ENCODE measurements at places on chromosomes 5 and 9.

- no peak for DNase-seq
Measured at GRCh38 chr5:149221731-149222342, 49.8 kb upstream of the AFAP1L1 start.

- no peak for DNase-seq
Measured at GRCh38 chr5:144048259-144048856, 122.1 kb downstream of the YIPF5 start.

- no peak for DNase-seq
Measured at GRCh38 chr5:149162401-149163084, 21.2 kb downstream of the ABLIM3 start.

- DNase-seq = no peak
Measured at GRCh38 chr5:130032807-130033206, 128.5 kb downstream of the CHSY3 start.

DNA sequence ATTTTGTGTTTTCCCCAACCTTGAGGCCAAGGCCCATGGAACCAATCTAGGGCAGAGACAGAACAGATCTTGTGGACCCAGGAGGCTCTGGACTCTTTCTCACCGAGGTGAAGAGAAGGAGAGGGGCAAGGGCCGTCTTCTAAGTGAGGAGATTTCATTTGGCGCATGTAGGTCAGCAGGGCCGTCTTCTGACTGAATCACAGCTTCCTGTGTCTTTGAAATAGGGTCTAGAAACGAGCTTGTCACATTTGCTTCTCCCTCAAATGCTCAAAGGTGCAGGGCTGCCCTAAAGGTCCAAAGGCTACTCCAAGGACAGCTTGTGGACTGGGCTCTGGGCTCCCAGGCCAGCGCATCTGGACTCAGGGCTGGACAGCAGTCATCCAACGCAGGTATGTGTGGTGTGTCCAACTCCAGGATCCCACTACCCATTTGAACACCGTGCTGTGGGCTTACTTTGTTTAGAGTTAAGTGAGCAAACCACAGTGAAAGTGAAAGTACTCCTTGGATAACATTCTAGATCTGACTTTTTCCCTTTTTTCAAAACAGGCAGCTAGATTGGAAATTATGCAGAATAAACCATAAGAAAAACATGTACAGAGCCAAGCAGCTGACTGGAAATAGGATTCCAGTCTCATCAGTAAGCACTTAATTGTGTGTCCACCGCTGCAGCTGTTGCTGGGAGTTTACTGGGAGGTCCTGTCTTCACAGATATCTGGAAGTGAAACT is 357.0 kb downstream of the GADD45G start:
- DNase-seq = no peak

GRCh38 chr5:41794471-41794870 is 75.8 kb downstream of the OXCT1 start:
- DNase-seq = no peak

DNA sequence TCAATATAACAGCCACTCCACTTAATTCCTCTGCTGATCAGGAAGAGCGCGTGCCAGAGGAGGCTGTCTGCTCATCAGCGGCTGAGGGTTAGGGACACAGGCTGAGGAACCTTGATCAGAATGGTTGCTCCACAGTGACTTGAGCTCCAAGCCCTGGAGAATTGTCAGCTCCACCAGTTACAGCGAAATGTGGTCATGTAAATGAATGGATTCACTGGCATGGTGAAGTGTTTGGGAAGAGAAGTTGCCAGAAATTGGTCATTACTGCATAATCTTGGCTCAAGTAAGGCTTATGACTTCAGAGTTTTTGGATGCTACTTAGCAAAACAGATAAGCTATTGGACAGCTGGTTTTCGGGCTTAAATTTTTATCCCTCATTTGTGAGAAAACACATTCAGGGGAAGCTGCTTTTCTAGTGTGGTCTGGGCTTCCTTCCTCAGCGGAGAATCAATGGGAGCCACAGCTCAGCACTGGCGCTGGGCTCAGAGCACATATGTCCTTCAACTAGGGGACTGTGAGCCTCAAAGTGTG is 65.0 kb downstream of the PRRT1B start:
- no peak for DNase-seq

- no peak for DNase-seq
Measured at GRCh38 chr5:32018476-32019436, 155.4 kb downstream of the GOLPH3 start.

- DNase-seq = no peak
Measured at GRCh38 chr5:143674469-143674786, 137.5 kb upstream of the HMHB1 start.

DNA sequence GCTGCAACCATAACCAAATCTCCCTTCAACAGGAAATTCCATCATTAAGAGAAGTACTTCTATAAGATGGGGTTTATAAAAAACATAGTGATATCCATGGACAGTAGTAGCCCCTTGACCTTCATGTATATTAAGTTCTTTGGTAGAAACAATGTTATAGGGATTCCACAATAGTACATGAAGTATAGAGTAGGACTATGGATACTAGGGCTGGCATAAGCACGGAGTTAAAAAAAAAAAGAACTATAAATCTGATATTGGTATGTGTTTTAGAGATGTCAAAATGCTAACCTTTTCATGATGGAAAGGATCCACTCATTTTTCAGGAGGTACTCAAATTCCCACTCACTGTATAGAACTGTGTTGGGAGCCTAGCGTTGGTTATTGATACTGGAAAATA is 337.6 kb downstream of the FGF10 start:
- DNase-seq = no peak

DNA sequence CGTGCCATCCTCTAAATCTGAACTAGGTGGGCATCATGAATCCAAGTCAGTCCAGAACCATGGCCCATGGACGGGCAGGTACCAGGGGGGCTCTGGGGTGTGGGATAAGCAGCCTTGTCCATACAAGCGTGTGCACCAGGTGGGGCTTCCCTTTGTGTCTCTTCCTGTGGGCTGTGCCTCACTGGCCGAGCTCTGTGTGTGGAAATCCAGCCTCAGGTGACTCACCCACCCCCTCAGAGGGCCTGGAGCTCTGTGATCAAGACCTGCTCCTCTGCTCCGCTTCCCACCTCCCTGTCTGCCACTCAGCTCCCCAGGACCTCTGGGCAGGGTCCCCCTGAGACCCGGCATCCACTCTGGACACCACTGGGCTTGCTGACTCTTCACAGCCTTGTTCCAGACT is 33.0 kb downstream of the GADD45G start:
- DNase-seq = no peak

GRCh38 chr9:137432687-137433348 is 8.3 kb downstream of the ENTPD8 start:
- DNase-seq = no peak

DNA sequence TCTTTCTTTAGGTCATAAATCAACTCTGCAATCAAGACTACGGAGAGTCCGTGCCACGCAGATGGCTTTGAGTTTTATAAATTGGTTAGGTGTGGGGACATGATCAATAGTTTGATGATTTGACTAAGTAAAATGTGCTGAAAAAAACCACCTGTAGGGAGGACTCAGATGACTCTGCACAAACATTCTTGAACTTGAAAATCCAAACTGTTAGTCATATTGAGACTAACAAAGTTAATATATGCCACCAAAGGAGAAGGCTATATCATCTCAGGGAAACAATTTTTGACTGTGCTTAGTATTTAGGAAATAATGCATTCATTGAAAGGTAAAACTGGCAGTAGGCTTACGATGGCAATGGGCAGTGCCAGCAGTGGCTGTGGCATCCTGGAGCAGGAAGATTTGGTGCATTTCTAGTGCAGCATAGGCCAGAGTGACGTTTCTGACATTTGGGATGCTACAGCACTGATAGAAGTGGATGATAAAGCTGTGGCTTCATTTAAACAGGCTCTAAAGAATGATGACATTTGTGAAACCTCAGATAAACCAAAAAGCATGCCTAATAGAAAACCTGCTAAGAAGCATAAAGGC is 291.1 kb downstream of the MLLT3 start:
- DNase-seq = no peak

- DNase-seq = no peak
Measured at GRCh38 chr5:115336201-115336720, 39.8 kb upstream of the CCDC112 start.

GRCh38 chr5:139371482-139372435 is 11.3 kb downstream of the SLC23A1 start:
- DNase-seq = no peak

DNA sequence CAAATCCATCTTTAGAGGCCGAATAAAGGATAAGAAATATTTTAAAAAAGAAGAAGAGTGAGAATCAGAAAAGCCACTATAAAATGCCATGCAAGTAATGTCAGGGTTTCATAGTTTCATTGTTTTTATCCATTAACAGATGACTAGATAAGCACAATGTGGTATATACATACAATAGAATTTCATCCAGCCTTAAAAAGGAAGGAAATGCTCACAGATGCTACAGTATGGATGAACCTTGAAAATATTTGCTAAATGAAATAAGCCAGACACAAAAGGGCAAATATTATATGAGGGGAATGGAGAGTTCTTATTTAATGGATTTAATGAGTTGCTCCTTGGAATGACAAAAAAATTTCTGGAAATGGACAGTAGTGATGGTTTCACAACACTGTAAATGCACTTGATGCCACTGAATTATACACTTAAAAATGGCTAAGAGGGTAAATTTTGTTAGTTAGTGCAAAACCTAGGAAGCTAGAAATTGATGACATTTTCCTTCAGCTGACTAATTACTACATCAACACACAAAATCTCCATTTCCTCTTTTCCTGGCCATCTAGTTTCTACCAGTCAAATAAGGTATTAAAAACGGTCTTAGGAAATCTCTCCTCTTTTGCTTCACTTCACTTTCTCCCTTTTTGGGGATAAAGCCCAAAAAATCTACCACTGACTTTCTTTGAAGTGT is 86.6 kb downstream of the GNA14 start:
- no peak for DNase-seq

DNA sequence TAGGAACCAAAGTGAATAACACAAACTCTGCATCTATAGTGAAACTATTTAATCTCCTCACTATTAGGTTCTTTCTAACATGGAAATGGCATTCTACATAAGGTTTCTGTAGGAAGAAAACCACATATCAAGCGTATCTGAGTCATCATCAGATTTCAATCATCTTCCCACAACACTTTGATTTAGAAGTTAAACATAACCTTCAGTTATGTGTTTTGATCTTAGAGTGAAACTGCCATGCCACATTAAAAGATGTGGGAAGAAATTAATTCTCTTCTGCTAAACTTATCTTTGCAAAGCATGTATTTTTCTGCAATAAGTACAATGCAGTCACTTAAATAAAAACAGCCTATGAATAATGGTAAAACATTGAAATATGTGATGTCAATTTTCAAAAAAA is 55.0 kb downstream of the MEF2C start:
- DNase-seq = no peak

- DNase-seq = no peak
Measured at GRCh38 chr9:32884482-32884881, 101.1 kb downstream of the TMEM215 start.

DNA sequence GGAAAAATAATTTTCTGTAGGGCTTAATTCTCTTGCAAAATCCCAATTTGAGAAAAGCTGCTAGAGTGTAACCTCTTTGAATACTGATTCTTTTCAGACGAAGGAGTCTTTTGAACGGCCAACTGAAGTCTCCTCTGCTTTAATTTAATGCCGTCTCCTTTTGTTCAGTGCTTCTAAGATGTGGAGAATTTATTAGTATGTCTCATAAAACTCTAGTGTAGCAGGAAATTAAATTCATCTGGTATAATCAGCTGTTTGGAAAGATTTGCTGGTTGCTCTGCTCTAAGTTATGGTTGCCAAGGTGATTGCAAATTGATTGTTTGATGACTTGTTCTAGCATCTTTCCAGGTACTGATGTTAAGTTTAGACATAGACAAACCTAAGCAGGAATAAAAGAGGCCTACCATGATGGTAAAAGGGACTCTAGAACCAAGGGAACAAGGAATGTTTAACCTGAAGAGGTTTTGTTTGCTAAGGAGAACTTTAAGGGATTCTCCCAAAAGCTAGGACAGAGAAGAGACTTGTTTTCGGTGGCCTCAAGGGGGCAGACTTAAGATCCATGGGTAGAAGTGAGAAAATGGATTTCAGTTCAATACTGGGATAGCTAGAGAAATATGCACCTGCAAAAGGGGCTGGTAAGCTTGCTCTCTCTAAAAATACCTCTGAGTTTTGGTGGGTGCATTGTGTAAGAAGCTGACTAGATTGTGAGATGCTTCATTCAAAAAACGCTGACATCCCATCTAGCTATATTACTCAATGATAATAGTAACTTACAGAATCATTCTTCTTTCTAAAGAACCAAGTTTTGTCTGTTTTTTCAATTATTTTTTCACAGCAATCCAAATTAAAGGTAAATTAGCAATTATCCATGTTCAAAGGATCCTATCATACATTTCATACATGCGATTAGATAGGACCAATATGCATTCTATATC is 5.7 kb upstream of the ADRB2 start:
- no peak for DNase-seq

DNA sequence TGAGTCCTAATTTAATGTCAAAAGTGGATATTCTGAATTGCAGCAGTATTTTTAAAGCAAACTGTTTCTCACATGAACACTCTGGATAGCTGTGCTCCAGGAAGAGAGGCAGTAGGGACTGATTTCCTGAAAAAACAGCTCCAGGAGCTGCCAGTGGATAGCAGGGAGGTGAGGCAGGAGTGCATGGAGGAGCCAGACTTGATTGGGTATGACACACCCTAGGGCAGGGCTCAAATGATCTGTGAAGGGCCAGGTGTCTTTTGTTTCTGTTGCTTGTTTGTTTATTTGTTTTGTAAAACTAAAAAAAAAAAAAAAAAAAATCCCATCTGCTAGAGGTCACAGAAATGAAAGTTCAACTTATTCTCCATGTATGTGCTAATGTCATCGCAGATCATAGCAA is 83.4 kb downstream of the ADRB2 start:
- no peak for DNase-seq

Measured in stimulated activated CD4-positive, alpha-beta T cell treated with anti-CD3 and anti-CD28 coated beads, TNF-alpha, amount 100 ng/mL, for 1 hour (primary cell).